MCF 10A (cell line): ENCODE measurements at places on chromosomes 11 and 22. TPM values are rescaled to one million over a fixed set of nuclear protein-coding genes. Genes with fewer than 3 reads are reported as not detected.

- no peak for DNase-seq
Observed at GRCh38 chr11:130480186-130480585, 31.7 kb downstream of the ADAMTS15 start.

- no peak for DNase-seq
Observed at GRCh38 chr11:79809487-79809886, 368.7 kb upstream of the TENM4 start.

DNA sequence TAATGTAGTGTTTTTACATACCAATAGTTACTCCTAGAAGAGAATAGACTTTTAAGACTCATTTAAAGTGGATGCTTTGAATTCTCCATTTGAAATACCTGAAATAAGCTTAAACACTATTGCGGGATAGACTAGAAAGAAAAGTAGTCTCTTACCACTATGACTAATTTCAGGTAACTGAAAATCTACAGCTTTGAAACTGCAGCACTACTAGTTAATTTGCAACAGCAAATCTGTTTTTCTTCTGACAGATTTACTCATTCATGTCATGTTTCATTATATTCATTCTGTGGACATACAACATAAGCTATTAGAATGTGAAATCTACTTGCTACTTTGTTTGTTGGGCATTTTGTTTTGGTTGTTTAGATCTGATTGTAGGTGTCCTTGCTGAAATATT lies 153.6 kb downstream of the MAML2 start:
- DNase-seq, result no peak

DNA sequence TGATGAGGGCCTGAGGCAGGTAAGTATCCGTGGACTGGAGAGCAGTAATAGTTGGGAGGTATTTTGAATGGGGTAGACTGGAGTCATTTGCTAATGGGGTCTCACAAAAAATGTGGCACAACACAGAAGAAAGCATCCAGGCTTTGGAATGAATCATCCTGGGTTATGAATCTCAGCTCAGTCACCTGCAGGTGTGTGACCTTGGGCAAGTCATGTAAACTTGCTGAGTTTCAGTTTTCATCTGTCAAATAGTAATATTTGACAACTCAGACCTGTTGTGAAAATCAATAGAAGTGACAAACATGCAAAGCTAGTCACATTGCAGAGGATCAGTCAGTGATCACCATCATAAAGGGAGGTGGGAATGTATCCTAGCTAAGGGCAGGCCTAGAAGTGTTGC lies 232.0 kb upstream of the TENM4 start:
- DNase-seq, result no peak

DNA sequence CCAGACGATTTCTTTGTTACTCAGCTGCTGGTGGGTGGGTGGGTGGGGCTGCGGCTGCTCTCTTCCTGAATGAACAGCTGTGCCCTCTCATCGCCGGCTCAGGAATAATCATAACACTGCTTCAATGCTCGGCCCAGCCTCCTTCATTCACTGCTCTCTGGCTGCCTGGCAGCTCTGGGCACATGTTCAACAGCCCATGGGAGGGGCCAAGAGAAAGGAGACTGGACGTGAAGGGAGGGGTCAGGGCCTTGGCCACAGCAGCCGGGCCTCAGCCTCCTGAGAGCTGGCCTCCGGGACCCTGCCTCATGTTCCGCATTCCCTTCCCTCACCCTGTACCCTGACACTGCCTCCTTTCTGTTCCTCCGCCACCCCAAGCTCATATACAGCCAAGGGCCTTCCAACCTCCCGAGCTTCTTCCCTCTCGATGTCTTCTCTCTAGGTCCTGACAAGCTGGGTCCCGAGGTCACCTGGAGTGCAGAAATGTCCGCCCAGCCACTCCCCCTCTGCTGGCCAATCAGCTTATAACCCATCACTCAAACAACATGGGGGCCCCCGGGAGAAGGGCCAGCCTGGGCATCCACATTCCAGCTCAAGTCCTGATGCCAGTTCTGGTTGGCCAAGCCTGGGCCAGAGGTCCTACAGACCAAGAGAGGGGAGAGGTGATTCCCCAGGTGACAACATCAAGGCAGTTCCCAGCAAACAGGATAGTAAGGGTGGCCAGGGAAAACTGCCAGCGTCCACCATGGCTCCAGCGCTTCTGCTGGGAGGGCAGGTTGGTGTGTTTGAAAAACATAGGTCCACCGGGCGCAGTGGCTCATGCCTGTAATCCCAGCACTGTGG lies 3.2 kb upstream of the CSDC2 start:
- DNase-seq, result peak; percentile 50

- no peak for DNase-seq
Observed at GRCh38 chr11:567011-567628, 6.3 kb downstream of the RASSF7 start.

DNA sequence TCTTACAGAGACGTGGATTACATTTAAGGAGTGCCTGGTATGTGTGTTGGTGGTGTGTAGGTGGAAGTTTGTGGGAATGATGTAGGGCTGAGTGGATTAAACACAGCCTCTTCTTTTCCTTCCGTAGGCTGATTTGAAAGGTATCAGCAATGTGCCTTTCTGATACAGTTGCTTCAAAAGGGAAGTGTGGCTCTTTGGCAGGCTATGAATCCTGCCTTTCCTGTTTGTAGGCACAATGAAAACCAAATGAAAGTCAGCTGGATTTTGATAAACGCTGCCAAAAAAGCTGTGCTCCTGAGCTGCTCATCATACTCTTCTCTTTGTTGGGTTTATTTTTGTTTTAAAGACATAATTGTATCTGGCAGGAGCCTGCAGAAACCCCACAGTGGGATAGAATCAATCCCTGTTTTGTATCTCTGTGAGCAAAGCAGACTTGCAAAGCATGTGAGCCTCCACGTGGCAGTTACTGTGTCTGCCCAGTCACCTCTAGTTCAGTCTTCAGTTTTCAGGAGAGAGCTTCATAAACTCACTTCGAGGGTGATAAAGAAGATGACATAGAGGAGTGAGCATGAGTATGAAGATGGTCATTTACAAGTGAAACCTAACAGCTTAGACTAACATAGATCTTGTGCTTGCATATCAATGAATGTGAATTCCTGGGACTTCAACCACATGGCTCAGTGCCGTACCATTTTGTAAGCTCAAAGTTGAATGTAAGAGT lies 655.7 kb upstream of the KIRREL3 start:
- no peak for DNase-seq

DNA sequence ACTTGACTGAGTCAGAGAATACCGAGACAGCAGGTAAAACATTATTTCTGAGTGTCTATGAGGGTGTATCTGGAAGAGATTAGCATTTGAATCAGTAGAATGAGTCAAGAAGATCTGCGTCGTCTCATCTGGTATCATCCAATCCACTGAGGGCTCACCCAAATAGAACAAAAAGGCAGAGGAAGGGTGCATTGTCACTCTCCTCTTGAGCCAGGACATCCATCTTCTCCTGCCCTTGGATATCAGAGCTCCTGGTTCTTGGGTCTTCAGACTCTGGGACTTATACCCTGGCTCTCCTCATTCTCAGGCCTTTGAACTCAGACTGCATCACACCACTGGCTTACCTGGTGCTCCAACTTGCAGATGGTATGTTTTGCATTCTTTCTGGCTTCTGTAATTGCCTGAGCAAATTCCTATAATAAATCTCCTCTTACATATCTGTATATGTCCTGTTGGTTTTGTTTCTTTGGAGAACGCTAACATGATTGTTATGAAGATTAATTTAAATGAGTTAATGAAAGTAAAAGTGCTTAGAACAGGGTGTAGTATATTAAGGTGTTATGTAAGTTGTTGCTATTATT lies 49.3 kb downstream of the ME3 start:
- no peak for DNase-seq

- no peak for DNase-seq
Observed at GRCh38 chr11:115391160-115391559, 113.1 kb downstream of the CADM1 start.

DNA sequence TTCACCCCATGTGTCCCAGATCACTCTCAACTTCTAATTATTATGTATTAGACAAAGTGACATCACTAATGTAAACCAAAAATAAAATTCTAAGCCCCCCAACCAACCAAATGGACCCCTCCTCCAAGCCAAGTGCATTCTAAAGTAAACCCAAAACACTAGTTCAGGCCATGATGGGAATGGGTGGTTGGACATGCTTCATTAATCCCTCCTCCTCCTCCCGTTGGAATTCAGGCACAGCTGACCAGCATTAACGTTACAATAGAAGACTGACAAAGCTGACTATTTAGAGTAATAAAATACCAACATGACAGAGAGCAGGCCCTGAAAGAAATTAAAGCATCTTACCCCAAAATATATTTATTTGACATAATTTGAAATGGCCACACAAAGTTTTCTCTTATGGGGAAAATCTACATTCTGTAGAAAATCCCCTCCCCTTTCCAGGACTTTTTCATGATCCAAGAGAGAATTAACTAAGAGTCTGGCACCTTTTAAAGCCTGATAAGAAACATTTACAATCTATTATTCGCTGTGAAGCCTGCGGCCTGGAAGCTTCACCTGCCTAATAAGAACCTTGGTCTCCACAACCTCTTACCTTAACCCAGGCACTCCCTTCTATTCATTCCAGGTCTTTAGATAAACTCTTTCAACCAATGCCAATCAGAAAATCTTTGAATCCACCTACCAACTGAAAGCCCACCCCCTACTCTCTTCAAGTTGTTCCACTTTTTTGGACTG lies 948.5 kb upstream of the CCDC90B start:
- DNase-seq, result no peak

GRCh38 chr11:126396965-126397364 lies 41.5 kb downstream of the ST3GAL4 start:
- no peak for DNase-seq

DNA sequence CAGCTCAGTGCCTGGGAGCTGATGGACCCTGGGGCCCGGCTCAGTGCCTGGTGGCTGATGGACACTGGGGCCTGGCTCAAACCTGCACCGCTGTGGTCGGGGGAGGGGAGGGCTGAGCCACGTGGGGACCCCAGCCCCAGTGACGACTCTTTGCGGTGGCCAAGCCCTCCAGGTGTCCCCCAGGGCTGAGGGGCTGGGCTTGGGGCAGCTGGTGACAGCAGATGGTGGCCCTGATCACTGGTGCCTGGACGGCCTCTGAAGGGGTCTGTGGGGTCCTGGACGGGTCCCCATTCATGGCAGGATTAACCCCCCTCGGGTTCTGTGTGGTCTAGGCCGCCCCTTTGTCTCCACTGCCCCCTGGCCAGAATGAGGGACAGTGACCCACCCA lies 3.4 kb upstream of the MUC5B start:
- DNase-seq, result no peak

- DNase-seq, result no peak
Observed at GRCh38 chr11:34621876-34622275, 983 bp downstream of the EHF start.

- DNase-seq, result no peak
Observed at GRCh38 chr11:123815122-123815521, 9.0 kb upstream of the OR6M1 start.

DNA sequence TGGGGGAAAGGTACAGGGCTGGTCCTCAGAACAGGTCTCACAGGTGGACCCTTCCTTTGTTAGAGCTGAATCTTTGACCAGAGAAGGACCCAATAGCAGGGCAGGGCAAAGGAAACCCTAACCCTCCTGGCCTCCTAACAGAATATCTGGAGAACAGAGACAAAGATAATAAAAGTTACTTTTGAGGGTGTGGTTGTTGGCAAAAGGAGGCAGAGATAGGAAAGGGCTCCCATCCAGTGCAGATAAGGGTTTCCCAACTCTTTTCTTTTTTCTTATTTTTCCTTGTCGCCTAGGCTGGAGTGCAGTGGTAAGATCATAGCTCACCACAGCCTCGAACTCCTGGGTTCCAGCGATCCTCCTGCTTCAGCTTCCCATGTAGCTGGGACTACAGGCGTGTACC lies 11.9 kb downstream of the PCSK7 start:
- no peak for DNase-seq

GRCh38 chr11:112769170-112769569 lies 192.1 kb upstream of the NCAM1 start:
- DNase-seq, result no peak

DNA sequence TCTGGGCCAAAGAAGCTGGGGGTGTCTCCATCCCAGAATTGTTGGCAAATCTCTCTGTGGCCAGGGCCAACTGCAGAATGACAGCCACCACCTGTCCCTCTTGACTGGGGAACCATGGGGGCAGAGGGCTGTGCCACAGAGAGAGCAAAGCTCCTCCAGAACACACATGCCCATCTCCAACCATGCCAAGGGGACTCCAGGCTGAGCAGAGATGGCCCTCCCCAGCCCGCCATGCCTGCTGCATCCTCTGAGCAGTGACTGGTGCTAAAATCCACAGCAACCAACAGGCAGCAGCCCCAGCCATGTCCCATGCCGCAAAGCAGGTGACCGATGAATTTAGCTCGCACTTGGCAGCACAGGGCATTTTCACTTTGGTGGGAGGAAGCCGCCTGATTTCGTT lies 45.0 kb downstream of the LARGE1 start:
- DNase-seq, result no peak

- DNase-seq, result peak; percentile 70
Observed at GRCh38 chr11:114774599-114775361, 96.5 kb downstream of the NXPE2 start.

GRCh38 chr11:132901638-132902471 lies 630.4 kb downstream of the OPCML start:
- DNase-seq, result no peak

DNA sequence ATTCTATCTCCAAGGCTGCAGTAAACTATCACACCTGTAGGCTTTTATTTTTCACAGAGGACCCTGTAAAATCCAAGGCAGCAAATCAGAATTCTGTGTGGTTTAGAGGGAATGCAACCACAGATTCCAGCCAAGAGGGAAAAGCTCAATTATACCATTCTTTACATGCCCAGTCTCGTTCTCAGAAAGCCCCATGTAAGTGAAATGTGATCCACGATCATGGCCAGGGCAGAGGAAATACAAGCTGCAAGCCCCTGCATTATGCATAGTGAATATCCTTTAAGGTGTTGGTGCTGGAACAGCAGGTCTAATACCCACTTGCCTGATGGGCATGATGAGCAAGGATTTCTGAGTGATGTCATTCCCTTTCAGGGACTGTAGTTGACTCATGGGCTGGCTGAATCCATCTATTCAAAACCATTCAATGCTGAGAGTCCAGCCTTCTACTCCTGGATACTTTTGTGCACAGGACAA lies 198.7 kb upstream of the MTMR2 start:
- peak; percentile 76 for DNase-seq

GRCh38 chr22:39491696-39492095 lies 10.4 kb upstream of the MIEF1 start:
- DNase-seq, result no peak

Gene SART1
- 61.7 and 67.4 TPM in 2 replicates for total RNA-seq

Gene CALCA
- total RNA-seq, result not detected in 2 replicates

Gene PSMC3
- total RNA-seq, result 162 and 194 TPM in 2 replicates

Gene KLHDC7B
- total RNA-seq, result 0.98 and 4.1 TPM in 2 replicates

Gene ART1
- not detected in 2 replicates for total RNA-seq

Gene DEUP1
- total RNA-seq, result not detected in 2 replicates

Gene TSPAN4
- 118 and 148 TPM in 2 replicates for total RNA-seq

Gene CEND1
- total RNA-seq, result not detected in 2 replicates

Gene CD3E
- total RNA-seq, result not detected in 2 replicates

Gene BACE1
- total RNA-seq, result 15.8 and 18.1 TPM in 2 replicates
